GF-D8 (cell line): ENCODE measurements at places on chromosomes 3 and 15.

GRCh38 chr3:29494305-29495036 is 213.6 kb downstream of the RBMS3 start:
- DNase-seq: no peak

- DNase-seq: no peak
Measured at GRCh38 chr15:36501063-36501678, 78.3 kb upstream of the CDIN1 start.

DNA sequence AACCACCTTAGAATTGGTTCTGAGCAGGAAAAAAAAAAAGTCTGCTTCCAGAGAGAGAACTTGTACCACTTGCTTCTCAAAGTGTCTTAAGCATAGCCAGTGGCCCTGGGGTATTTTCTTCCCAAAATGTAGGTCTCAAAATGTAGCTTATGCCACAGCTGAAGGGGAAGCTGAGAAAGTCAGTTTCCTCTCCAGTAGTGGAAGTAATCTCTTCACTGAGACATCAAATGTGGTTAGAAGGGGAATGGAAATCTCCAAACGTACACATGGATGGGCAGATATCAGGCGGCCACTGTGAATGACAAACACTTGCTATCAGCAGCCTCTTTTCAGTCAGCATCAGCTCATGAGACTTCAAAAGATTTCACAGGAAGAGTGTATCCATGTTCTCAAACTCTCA is 841.2 kb downstream of the TUSC7 start:
- DNase-seq: no peak

GRCh38 chr3:194197981-194198695 is 62.2 kb downstream of the HES1 start:
- DNase-seq: no peak

GRCh38 chr3:15405448-15406050 is 21.8 kb downstream of the METTL6 start:
- no peak for DNase-seq

DNA sequence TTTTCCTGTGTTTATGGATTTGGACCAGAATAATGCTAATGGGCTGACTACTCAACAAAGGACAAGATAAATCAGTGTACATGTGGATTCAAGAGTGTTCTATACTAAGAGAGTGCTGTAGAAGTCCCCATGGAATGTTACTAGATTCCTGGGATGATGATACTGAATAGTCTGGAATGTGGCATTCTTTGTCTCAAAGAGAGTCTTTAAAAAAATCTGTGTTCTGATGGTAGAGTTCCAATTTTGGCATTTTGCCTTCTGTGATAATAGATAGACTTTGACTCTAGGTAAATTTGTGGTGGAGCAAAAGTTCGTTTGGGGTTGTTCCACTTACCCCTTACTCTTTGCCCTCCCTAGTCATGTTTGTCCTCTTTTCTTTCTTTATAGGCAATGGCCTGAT is 43.7 kb downstream of the NMD3 start:
- DNase-seq: no peak
